C1 segment of cervical spinal cord (tissue), 14 donors: ENCODE measurements at places on chromosomes 1 and 21.

- peak; percentile 9 for DNase-seq
These were observed 124.0 kb downstream of the SYT2 start for GRCh38 chr1:202586018-202586821.

GRCh38 chr1:162471290-162471853 lies 26.2 kb upstream of the UHMK1 start:
- DNase-seq, result no peak

DNA sequence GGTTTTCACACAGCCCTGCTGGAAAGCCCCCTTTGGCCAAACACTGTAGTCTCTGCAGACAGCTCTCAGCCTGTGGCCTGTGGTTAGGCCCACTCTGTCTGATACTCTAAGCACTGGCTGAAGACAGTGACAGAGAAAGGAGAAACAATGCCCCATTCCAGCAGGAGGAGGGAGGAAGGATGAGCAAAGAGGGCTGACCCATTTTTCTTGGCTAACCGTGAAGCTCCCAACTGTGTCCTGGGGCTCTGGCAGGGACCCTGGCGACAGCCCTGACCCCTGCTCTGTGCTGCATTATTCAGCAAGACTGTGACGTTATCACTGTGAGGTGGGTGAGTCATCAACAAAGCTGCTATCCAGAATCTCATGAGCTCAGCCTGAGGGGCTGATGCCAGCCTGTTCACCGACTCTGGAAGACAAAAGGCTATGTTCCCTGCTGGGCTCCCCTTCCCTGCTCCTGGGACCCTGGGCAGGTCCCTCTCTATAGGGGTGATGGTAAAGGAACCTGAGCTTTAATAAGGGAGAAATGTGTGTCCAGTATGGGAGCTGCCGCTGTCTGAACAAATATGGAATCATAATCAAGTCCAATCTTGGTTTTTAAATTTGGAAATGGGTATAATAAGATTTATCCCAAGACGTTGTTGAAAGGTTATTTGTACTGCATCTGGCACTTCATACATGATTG lies 107.0 kb downstream of the RHOU start:
- DNase-seq, result peak; percentile 79

DNA sequence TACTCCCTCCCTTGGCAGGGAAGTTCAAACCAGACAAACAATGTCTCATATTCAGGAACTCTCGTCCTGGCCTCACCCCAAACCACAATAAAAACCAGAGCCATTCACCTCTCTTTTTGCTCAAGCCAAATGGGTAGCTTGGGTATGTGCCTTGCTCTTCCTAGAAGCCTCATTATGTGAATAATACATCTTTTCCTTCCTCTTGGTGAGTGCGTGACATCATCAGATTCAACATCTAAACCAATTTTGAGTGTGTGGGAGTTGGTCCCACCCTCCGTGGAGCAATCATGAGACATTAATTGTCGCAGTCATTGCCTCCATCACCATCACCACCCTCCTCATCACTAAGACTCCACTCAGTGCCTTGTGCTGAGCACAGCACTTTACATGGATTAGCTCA lies 482.9 kb downstream of the PTPRU start:
- DNase-seq, result no peak

DNA sequence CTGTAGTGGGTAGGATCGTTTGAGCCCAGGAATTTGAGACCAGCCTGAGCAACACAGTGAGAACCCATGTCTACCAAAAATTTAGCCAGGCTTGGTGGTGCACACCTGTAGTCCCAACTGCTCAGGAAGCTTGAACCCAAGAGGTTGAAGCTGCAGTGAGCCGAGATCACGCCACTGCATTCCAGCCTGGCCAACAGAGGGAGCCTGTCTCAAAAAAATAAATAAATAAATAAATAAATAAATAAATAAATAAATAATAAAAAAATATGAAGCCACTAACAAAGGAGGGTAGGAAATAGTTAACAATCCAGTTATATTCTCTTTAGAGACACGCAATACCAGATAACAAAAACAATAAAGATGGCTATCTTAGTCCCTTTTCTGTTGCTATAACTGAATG lies 11.9 kb upstream of the CBR3 start:
- DNase-seq, result no peak

GRCh38 chr1:71104417-71104816 lies 23.6 kb upstream of the ZRANB2 start:
- no peak for DNase-seq

DNA sequence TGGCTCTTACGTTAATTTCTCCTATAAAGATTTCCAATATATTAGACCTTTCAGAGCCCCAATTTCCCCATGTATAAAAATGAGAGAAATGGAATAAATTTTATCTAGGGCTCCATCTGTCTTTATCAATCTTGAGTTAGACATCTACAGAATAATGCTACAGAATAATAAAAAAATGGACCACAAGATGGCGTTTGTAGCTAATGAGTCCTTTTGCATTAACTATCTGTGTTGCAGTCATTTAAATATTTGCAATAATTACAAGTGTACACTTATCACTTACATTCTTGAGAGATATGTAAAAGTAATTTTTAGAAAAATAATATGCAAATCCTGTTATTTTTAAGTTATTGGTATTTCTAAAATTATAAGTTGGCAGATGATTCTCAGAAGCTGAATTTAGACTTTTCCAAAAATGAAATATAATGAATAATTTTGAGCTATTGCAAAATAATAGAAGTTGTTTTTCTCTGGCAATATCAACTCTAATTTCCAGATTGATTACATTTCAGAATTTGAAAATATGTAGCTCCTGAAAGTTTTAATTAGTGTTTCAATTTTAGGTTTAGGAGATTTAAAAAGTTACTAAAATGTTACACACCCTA lies 87.7 kb downstream of the SNX7 start:
- DNase-seq, result no peak

DNA sequence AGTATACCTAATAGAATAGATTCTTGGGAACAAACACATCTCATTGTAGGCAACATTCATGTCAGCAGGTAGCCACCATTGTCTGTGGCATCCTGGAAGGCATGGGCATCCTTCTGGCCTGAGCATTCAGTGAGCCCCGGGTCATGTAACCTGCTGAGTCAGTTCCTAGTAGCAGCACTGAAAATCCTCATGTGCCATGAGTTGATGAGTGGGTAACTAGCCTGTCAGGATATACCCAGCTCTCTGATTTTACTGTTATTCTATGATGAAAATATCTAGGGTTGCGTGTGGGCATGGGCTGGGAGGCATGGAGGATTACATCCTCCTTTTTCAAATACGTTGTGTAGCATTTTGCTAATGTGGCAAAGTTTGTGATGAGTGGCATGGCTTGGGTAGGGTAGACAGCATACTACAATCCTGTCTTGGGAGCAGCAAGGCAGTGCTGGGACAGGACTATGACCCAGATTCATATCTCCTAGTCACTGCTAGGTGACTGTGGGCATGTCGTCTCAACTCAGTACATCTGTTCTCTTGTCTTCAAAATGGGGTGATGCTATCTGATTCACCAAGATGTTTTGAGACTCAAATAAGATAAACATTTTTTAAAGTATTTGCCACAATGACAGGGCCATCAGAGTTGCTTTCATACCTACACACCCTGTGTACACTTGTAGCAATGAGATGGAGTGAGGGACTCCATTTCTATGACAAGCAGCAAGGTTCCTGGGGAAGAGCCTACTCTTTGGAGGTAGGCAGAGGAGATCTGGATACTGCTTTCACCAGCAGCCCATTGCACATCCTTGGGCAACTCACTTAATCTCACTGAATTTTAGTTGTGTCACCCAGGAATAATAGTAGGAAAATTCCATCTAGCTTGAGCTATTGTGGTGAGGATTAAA lies 62.5 kb downstream of the CD58 start:
- DNase-seq, result no peak

DNA sequence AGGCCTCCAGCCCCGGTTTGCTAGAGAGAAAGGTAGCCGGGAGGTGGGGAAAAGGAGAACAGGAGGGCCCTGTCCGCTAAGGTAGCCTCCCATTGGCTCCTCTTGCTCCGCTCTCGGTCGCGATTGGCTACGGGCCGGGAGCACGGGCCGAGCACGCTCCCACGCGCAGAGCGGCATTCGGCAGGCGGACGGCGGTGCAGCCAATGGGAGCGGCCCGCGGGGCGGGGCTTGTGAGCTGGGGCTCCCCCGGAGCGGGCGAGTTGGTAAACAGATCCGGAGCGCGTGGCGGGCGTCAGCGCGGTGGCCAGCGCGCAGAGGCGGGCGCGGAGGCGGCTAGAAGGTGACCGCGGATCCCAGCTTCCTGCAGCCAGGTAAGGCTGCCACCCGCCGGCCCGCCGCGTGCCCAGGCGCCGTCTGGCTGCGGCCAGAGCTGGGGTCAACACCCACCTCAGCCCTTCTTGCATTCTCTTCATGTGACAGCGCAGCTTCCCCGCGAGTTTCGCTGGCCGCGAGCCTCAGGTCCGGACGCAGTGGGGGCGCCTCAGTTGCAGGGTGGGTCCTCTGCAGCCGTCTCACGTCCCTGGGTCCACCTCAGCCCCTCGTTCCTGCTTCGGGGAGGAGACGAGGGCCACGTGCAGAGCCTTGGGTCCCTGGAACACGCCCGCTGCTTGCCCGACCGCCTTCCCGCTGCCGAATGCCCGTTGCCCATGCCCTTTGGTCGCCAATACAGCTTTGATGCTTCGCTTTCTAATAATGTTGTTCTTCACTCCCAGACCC lies at the start of gene COQ8A:
Gene COQ8A (plus strand): TSS at position 266 of the 777 bp plus-strand sequence. CDS start 21,092 bp downstream, outside the sequence.
- peak; percentile 100 for DNase-seq

GRCh38 chr1:171251042-171251951 lies 3.0 kb downstream of the FMO1 start:
- no peak for DNase-seq

GRCh38 chr1:197633447-197634078 lies 141.7 kb downstream of the DENND1B start:
- DNase-seq, result no peak

DNA sequence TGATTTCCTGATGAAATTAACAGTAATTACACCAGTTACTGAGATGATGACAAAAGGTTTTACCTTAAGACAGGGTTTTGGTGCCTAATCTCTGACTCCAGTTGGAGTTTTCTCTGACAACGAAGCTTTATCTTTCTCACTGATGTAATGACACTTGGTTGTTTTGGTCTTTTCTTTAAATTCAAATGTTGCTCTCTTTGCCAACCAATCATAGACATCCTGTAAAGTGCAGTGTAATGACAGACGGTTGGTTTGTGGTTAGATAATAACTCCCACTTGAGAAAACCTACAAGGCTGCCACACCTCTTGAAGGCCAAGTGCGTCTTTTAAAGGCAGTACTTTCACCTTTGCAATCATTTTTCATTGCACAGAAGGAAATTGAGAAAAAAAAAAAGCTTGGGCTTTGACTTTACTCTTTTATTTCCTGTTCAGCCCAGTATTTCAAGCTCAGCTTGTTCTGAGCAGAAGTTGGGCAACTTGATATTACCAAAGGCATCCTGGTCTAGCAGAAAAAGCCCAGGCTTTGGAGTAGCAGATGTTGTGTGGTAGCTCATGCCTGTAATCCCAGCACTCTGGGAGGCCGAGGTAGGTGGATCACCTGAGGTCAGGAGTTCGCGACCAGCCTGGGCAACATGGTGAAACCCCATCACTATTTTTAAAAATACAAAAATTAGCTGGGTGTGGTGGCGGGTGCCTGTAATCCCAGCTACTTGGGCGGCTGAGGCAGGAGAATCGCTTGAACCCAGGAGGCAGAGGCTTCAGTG lies 14.9 kb downstream of the PDIK1L start:
- no peak for DNase-seq

GRCh38 chr21:39666026-39666425 lies 53.3 kb downstream of the B3GALT5 start:
- DNase-seq, result no peak

- no peak for DNase-seq
These were observed 37.3 kb upstream of the MORC3 start for GRCh38 chr21:36282568-36283230.

GRCh38 chr1:224317383-224318045 lies 12.5 kb downstream of the NVL start:
- DNase-seq, result no peak

GRCh38 chr1:94298861-94299260 lies 61.5 kb upstream of the ARHGAP29 start:
- DNase-seq, result no peak

DNA sequence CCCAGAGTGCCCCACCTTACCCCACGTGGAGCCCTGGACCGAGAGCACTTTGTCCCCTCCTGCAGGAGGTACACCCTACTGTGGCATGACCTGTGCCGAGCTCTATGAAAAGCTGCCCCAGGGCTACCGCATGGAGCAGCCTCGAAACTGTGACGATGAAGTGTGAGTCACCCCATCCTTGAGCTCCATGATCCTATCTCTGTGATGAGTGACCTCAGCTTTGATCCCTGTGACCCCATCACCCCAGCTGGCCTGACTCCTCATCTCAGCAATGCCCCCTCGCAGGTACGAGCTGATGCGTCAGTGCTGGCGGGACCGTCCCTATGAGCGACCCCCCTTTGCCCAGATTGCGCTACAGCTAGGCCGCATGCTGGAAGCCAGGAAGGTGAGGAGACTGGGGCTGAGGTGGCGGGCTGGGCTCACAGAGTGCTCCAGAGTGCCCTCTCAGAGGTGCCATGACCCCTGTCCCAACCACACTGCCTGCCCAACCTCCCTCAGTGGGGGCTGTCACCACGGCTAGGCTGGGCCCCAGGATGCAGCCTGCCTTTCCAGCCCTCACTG lies 16.2 kb upstream of the MPL start:
- DNase-seq, result no peak

- DNase-seq, result no peak
These were observed 32.0 kb upstream of the TTC22 start for GRCh38 chr1:54833121-54833520.

DNA sequence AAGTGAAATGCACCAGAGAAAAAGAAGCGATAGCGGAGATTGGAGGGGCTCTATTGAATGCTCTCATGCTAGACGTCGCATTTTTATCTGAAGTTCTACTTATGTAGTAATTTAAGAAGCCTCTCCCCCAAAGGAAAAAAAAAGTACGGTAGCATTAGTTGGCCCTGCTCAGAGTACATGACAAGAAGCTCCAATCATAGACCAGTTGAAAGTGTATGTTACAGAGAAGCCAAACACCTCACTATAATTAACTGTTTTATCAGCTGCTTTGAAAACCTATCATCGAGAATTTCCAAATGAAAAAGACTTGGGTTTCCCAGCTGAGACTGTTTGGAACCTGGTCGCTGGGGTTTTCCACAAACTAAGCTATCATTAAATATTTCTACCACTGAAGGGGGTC lies 19.6 kb upstream of the OVAAL start:
- no peak for DNase-seq
